ENCODE measurements at places on chromosomes 6 and 20. TPM values are rescaled to one million over a fixed set of nuclear protein-coding genes. Genes with fewer than 3 reads are reported as not detected.

DNA sequence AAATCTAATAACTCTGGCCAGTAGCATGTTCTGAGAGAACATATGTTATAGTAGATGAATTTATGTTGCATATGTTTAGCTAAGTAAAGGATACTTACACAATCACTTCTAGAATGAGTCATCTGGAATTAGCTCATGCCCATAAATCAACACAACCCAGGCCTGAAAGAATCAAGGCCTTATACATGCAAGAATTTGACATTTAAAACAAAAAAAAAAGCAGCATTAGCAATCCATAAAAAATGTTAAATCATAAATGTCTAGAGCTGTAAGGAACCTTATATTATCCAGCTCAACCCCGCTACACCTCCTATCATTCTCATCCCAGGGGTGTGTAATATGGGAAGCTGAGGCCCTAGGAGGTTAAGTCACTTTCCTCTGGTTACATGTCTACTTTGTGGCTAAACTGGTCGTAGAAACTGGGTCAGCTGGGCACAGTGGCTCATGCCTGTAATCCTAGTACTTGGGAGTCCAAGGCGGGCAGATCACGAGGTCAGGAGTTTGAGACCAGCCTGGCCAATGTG, 105.2 kb upstream of the CARMIL1 start:
- no peak for DNase-seq

DNA sequence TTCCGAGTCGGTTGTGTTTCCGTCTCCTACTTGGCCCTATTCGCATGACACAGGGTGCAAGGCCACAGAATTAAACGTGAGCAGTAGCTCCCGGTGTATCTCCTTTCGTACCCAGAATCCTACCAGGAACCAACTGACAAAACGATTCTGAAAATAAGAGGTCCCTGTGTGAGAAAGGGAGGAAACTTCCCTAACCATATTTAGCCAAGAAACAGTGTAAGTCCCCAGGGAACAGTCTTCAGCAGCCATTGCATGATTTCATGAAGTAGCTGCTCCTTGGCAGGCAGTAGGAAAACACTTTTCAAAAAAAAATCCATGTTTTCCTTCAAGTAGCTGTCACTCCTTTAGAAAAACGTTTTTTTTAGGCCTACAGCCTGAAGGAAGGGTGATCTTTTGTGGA, 46.9 kb downstream of the PDE10A start:
- no peak for DNase-seq

GRCh38 chr20:50293284-50294139, 102.9 kb downstream of the CEBPB start:
- no peak for DNase-seq

- DNase-seq, result no peak
Observed at GRCh38 chr20:46948081-46948480, 53.4 kb downstream of the EYA2 start.

DNA sequence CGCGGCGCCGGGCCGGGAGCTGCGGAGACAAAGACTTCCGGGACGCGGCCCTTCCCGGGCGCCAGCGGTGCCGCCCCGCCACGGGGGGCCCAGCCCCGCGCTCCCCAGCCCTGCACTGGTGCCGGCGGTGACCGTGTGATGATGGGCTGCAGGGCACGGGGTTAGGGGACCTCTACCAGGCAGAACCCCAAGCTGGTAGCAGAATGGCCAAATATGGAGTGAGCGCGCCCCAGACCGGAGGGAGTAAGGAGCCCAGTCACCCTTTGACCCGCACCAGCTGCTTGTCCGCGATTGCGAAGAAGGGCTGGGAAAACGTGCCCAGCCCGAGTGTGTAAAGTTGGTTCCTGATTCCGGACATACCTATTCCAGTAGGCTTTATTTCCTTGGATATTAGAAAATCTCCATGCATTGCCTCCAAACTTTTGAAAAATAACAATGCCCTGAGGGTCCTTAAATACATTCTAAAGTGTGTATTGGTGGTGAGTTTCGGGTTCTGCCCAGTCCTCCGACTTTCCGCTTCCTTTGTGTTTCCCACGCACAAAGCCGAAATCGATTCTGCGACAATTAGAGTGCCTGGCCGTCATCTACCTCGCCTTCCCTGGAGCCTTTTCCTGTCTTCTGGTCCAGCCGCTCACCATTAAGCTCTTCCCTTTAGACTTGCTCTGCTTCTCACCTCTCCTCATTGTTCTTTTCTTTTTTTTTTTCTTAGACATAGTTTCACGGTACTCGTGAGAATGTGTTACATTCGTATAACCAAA, 1.1 kb downstream of the ABRACL start:
- DNase-seq, result peak; percentile 63

DNA sequence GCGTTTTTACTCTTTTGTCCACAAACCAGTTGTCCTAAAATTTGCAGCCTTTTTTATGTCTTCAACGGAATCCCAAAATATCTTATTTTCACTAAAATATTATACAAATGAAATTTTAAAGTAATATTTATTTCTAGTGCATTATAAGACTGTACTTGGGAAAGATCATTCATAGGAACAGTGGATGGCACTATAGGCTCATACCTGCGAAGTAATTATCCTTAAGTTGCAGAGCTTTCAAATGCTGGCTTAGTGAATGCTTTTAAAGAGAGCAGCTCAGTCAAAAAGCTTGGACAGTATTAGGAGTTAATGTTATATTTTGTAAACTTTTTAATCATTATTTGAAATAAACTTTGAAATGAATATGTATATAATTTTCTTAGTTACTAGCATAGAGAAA, 254.9 kb downstream of the CDKAL1 start:
- no peak for DNase-seq

- DNase-seq, result no peak
Observed at GRCh38 chr6:28945349-28945748, 21.6 kb upstream of the TRIM27 start.

The FUT9 gene
- total RNA-seq, result not detected

The MEI4 gene
- 0.67 TPM for total RNA-seq

The PKHD1 gene
- total RNA-seq, result 0.05 TPM
